ENCODE measurements at places on chromosomes 3 and 15. TPM values are rescaled to one million over a fixed set of nuclear protein-coding genes. Genes with fewer than 3 reads are reported as not detected.

ARL8B gene
- polyA plus RNA-seq: 26.1 TPM

GUCA1C gene
- not detected for polyA plus RNA-seq

TGM4 gene
- polyA plus RNA-seq: not detected

PBRM1 gene
- 16.5 TPM for polyA plus RNA-seq

SLC22A13 gene
- polyA plus RNA-seq: 0.13 TPM

NR2E3 gene
- 0.04 TPM for polyA plus RNA-seq

All from BJ (cell line).